Activated T-cell treated with anti-CD3 and anti-CD28 coated beads, Interleukin-2, amount 50 U/mL, for 24 hours (primary cell): ENCODE measurements at places on chromosomes 4 and X.

- no peak for DNase-seq
Measured at GRCh38 chr4:145921231-145921630, 17.4 kb downstream of the ZNF827 start.

DNA sequence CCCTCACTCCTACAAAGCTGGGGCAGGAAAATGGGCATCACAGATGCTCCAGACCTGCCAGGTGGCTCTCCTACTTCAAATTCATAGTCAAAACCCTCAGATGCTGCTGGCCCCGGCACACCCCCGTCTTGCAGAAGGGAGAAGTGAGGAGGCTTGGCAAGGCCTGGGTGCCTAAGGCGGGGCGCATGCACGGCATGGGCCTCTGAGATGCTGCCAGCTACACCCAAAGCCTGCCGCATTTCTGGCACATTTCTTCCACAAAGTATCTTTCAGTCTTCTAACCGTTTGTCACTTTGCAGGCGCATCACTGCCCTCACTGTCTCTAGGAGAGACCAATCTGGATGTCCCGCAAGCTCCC lies 19.6 kb downstream of the WDR1 start:
- no peak for DNase-seq

- no peak for DNase-seq
Measured at GRCh38 chr4:25590171-25590570, 65.5 kb upstream of the SLC34A2 start.

DNA sequence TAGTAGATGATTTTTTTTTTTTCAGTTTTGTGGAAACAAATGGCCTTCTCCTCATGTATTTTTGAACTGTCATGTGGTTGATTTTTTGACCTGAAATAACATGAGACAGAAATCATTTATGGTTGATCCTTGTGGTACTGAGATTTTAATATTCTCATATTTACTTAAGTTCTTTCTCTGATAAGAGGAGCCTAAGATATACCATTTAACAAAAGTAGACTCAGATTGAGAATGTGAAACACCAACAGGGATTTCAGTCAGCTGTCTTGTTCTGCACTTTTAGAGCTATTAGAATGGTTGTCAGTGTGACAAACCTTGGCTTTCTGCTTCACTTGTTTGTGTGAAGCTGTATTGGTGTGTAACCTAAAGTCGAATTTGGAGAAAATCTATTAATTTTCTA lies 575.7 kb downstream of the SPOCK3 start:
- DNase-seq, result no peak

DNA sequence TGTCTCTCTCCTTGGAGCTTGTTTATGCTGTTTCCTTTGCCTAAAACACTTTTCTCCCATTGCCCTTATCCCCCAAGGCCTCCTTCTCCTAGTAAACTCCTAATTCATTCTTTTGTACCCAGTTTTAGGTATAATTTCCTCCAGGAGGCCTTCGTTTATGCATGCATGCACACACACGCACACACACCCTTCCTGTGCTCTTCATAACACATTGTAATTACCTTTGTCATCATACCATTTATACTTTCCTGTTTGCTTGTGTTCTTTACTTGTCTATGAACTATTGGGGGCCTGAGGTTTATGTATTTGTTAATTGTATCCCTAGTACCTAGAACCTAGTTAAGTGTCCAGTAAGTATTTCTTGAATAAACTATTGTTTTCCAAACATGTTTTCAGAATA lies 45.5 kb downstream of the XIAP start:
- no peak for DNase-seq
